ENCODE measurements at places on chromosomes 6 and 20. TPM values are rescaled to one million over a fixed set of nuclear protein-coding genes. Genes with fewer than 3 reads are reported as not detected.
A peak's percentile ranks its signal among the peaks of the same experiment; 100 is the strongest.

- DNase-seq, result no peak
Measured at GRCh38 chr6:26006086-26006939, 43.7 kb downstream of the TRIM38 start.

Gene PDE7B
- 0.53 TPM for total RNA-seq

DNA sequence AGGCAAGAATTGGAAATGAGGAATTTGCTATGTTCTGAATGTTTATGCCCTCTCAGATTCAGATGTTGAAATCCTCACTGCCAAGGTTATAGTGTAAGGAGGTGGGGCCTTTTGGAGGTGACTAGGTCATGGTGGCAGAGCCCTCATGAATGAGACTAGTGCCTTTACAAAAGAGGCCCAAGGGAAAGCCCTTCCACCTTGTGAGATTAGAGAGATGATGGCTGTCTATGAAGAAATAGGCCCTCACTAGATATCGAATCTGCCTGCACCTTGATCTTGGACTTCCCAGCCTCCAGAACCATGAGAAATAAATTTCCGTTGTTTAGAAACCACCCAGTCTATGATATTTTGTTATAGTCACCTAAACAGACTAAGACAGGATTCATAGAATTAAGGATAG lies 10.4 kb downstream of the ASIP start:
- DNase-seq, result no peak

DNA sequence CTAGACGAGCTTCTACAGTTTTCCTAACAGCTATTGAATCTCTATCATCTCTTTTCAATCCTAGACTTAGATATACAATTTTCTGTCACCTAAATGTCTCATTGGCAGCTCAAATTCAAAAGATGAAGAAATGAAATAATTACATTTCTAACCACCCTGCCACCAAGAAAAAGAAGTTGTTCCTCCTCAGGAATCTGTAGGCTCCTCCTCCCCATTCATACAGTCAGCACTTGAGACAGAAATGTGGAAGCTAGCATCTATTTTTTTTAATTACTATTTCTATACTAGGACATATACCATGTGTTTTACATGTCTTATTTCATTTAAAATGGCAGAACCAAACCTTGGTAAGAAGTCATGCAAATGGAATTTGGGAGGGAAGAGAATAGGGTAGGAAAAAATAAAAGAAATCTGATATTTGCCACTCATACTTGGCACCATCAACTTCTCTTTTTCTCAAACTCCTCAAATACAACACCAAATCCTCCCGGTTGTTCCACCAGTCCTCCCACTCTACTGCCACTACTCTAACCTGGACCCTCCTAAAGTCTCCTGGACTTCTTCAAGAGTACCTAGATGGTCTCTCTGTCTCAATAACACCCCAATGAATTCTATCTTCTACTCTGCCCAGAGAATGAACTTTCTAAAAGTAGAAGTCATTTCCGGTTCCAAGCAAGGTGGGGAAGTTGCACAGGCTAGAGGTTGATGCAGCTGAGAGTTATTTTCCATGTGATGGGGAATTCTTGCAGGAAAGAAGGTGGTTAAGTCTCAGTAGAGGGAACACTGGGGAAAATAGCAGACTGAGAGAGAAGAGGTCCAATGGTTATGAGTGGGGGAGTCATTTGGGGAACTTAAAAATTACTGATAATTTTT lies 54.1 kb downstream of the ATXN1 start:
- no peak for DNase-seq

- peak; percentile 56 for DNase-seq
Measured at GRCh38 chr6:2162079-2162445, 83.3 kb downstream of the GMDS start.

DNA sequence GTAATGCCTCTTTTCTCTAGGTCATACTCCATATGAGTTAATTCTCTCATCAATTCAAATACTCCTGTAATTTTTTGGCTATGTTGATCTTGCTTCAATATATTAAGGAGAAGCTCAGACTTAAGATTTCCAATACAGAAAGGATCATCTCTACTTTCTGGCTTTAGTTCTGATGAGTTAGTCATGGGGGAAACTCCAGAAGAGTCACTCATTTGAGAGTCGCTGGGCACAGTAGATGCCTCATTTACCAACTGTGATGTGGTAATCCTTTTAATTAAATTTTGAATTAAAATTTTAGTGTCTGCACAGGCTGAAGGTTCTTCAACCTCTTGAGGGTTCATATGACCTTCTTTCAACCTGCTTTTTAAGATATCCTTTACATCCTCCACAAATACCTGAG lies 38.5 kb downstream of the DST start:
- DNase-seq, result peak; percentile 38

Gene SLC22A7
- not detected for total RNA-seq

Gene TREM1
- 21.1 TPM for total RNA-seq

- no peak for DNase-seq
Measured at GRCh38 chr6:50709366-50709734, 4.0 kb upstream of the TFAP2D start.

DNA sequence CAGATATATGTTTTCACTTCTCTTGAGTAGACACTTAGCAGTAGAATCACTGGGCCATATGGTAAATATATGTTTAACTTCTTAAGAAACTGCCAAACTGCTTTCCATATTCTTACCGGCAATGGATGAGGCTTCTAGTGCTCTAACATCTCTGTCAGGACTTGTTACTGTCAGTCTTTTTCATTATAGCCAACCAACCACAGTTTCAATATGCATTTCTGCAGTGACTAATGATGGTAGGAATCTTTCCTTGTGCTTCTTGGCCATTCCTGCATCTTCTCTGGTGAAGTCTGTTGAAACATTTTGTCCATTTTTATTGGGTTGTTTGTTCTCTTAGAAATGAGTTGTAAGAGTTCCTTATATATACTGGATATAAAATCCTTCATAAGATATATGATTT lies 66.0 kb upstream of the SYNDIG1 start:
- peak; percentile 89 for DNase-seq

- no peak for DNase-seq
Measured at GRCh38 chr20:57819691-57820380, 110.0 kb upstream of the PMEPA1 start.

- no peak for DNase-seq
Measured at GRCh38 chr6:5108536-5109150, 23.5 kb downstream of the PPP1R3G start.

DNA sequence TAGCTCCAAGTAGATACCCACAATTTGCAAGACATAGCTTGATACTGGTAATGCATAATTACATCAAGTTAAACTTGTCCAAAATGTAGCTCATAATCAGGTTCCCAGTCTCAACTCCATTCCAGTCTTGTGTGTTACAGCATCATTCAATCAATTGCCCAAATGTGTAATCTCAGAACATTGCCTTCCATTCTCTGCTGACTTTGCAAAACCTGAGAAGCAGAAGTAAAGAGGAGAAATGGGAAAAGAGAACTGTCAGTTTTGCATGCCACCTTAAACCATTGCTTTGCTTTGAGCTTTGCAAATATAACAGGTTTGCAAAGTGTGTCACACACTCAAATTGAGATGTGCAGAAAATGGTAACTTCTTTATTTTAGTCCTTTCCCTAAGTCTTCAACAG lies 40.3 kb upstream of the CNKSR3 start:
- DNase-seq, result no peak

GRCh38 chr6:36120539-36120938 lies 9.8 kb upstream of the MAPK13 start:
- no peak for DNase-seq

GRCh38 chr6:55836945-55837344 lies 38.4 kb downstream of the BMP5 start:
- DNase-seq, result no peak

GRCh38 chr6:76347539-76347938 lies 275.1 kb upstream of the IMPG1 start:
- DNase-seq, result no peak

- DNase-seq, result peak; percentile 96
Measured at GRCh38 chr20:38043512-38044300, 10.2 kb downstream of the RPRD1B start.

GRCh38 chr6:44072959-44073611 lies 54.2 kb downstream of the MRPL14 start:
- DNase-seq, result peak; percentile 67

DNA sequence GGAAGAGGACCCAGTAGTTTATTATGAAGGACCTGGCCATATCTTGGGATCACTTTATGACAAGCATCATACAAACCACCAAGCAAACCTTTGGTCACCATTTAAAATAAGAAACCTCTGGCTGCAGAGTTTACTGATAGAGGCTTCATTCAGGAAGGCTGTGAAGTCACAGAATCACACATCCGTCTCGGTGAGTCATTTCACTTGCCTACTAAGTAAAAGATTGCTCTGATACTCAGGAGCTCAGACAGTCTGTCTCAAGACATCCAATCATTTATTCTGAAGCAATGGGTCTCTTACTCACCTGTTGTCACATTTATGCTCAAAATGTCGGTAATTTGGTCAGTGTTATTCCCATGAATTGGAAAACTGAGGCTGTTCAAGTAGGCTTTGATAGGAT lies 33.7 kb downstream of the ADGRF5 start:
- peak; percentile 62 for DNase-seq

DNA sequence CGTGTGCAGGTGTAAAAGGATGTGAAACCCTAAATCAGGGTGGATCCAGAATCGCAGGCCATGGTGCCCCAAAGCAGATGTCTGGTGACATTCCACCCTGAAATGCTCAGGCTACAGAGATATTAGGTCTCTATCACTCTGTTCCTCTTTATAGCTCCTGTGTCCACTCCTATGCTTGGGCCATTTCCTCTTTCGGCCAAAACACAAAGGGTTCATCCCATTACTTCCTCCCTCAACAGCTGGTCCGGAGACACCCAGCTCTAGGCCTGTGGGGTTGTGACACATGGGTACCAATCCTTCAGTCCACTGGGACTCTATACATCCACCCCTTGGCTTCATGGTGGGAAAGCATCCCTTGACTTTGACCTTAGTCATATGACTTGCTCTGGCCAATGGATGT lies 1.7 kb upstream of the SIGLEC1 start:
- no peak for DNase-seq

GRCh38 chr6:124977067-124977908 lies 15.1 kb downstream of the RNF217 start:
- DNase-seq, result peak; percentile 37

Gene OPN5
- total RNA-seq, result not detected

DNA sequence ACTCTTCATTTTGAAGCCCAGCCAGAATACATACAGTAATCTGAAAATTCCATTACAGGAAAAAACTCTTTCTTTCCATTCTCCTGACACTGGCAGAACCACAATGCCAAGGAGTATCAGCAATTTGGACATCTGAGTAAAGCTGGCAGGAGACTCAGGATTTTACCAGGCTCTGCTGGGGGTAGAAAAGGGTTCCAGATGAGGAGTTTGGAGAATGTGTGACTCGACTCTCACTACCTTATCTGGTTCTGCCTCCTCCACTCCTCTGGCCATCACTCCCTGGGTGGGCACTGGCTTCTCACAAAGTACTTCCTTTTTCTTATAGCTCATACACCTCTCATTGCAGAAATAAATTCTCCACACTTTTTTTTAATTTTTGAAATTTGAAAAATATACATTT lies 10.6 kb upstream of the WFDC8 start:
- DNase-seq, result no peak

DNA sequence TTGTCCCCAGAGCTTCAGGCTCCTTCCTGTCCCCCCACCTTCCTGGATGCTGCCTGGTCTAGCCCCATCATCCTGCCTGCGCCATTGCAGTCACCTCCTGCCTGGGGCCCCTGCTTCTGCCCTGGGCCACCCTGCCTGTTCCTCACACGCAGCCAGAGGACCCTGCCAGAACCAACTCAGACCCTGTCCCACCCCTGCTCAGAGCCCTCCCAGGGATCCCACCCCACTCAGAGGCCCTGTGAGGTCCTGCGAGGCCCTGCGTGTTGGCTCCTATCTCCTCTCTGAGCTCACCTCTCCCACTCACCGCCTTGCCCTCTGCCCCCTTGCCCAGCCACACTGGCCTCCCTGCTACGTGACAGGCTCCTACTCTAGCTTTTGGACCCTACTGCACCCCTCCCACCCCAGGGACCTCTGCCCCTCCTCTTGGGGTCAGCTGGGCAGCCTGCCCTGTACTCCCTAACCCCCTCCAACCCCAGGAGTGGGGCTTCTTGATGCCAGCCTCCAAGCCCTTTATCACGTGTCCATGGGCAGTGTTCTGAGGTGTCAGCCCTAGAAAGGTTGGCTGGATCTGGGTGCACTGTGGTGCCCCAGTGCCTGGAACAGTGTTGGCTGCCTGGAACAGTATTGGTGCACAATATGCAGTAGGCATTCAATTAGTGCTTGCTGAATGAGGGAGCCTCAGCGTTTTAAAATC lies 68.3 kb downstream of the CEBPB start:
- DNase-seq, result no peak

Gene SPINT4
- not detected for total RNA-seq

DNA sequence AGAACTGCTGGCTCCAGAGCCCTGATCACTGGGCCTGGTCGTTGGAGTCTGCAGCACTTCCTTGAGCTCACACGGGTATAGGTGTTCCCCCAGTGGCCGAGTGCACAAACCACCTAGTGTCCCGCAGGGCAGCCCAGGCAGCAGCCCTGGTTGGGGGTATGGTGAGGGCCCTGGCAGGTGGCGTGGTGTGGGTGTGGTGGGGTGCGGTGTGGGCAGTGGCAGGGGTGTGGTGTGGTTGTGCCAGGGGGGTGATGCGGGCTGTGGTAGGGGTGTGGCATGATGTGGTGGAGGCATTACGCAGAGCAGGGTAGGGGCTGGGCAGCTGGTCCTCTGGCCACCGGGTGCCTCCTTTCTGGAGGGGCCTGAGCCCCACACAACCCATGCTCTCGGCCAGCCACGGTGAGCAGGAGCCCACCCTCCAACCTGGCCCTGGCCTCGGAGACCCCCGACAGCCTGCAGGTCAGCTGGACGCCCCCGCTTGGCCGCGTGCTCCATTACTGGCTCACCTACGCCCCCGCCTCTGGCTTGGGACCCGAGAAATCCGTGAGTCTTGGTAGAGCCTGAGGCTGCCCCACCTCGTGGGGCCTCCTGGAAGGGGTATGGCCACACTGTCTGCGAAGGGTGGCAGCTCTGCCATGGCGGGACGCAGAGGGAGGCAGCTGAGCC lies 20.5 kb downstream of the COL20A1 start:
- DNase-seq, result no peak

DNA sequence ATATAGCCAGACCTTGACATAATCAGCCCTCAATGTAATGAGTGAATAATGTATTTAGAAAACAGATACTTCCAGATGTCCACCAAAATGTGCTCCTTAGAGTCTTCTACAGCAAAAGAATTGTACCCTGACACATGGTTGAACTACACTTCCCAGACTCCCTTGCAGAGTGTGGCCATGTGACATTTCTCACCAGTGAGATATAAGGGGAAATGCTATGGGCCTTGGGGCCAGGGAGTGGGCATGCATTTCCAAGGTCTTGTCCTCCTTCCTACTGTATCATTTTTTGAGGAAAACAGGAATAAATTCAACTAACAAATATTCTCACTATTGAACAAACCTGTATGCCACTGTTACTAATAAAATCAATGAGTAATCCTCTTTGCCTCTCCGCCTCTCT lies 211.4 kb upstream of the SMLR1 start:
- DNase-seq, result no peak

GRCh38 chr6:149026530-149026942 lies 279.7 kb downstream of the UST start:
- peak; percentile 56 for DNase-seq

- DNase-seq, result peak; percentile 94
Measured at GRCh38 chr6:8108031-8108660, 5.8 kb upstream of the EEF1E1 start.
